ENCODE measurements at places on chromosomes 4 and X.

GRCh38 chr4:179415847-179416223 is 1973.6 kb upstream of the AGA start:
- DNase-seq, result no peak

- no peak for DNase-seq
These were observed 65.6 kb upstream of the BLTP1 start for GRCh38 chr4:122086338-122087065.

GRCh38 chrX:17608888-17609287 is 128.4 kb upstream of the SCML1 start:
- DNase-seq, result no peak

DNA sequence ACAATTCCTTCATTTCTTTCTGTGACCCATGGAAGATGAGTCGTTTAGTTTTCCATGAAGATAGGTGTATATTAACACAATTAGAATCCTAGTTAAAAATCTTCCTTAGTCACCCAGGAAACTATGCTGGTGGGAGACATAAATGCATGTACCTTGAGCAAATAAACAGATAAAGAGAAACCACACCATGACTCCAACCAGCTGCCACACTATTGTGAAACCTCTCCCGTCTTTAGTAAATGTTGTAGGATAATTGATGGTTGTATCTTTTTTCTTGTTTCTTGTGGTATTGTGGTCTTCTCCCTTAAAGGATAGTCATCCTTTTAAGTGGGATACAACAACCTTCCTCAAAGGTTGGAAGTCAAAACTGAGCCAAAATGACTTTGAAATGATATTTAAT is 103.8 kb upstream of the LEF1 start:
- no peak for DNase-seq

GRCh38 chr4:134627366-134627765 is 425.8 kb upstream of the PABPC4L start:
- no peak for DNase-seq

DNA sequence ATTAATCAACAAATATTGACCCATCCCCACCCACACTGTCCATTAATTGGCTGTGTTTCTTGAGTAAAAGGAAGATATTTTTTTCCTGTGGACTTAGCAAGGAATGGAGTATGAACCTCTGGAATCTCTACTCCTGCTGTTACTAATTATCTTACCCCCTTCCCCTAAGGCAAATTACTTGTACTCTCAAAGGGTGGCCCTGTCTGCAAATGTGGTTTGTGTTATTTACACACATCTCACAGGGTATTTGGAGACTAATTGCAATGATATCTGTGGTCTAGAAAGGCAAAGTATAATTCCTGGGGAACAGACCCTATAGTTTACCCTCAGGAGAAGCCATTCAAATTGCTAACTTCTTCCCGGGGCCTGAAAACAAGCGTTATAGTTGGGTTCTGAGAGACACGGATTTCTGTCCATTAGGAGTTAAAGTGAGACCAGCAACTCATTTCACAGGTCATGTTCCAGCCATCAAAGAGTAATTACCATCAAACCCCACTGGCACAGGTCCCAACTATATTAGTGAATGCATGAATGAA is 133.0 kb upstream of the RASGEF1B start:
- DNase-seq, result no peak

DNA sequence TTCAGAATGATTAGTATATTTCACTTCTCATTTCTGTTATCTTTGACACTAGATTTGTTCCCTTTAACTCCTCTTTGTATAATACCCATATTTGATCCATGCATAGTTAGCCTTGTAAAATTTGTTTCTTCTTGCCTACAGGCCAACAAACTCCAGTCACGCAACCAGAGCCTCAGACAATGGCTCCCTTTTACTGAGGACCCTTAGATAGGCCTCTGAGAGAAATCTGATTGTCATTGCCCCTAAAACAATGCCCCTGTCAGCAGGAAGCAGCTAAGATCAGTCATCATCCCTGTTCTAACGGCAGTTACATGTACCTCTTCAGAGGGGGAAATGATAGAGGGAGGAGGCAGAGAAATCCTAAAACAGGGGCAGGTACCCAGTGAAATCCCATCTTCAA is 190.6 kb upstream of the TENT5D start:
- DNase-seq, result no peak

DNA sequence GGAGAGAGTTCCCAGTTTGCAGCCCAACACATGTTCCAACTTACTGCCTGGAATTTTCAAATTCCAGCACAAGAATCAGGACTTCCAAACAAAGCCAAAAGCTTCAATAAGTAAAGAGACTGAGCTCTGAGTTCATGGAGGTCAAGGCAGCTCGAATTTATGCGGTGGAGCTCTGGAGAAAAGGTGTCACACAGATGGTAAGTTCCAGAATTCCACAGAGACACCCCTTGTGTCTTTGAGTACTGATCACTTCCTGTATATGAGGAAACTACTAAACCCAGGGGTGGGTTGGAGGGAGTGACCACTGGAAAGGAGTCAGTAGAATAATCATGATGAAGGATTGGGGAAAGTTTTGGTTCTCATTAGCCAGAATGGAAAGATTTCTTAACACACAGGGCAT is 118.5 kb upstream of the GUCY1A1 start:
- no peak for DNase-seq

GRCh38 chr4:37662861-37663390 is 23.2 kb downstream of the RELL1 start:
- no peak for DNase-seq

DNA sequence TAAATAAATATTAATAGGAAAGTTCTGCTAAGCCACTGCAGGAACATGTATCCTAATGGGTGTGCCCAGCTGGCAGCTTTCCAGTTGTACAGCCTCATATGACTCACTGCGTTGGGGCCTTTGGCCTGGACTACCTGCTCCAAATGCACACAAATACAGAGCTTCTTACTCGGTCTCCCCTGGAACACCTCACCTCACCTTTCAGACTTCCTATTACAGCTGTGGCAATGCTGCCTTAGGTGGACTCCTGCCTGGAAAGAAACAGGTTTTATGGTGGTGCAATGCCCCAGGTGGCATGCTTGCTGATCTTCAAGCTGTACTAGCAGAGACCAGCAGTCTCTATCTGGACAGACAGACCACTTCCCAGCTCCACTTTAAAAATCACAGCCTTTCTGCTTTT is 85.7 kb upstream of the EXOC1L start:
- no peak for DNase-seq

DNA sequence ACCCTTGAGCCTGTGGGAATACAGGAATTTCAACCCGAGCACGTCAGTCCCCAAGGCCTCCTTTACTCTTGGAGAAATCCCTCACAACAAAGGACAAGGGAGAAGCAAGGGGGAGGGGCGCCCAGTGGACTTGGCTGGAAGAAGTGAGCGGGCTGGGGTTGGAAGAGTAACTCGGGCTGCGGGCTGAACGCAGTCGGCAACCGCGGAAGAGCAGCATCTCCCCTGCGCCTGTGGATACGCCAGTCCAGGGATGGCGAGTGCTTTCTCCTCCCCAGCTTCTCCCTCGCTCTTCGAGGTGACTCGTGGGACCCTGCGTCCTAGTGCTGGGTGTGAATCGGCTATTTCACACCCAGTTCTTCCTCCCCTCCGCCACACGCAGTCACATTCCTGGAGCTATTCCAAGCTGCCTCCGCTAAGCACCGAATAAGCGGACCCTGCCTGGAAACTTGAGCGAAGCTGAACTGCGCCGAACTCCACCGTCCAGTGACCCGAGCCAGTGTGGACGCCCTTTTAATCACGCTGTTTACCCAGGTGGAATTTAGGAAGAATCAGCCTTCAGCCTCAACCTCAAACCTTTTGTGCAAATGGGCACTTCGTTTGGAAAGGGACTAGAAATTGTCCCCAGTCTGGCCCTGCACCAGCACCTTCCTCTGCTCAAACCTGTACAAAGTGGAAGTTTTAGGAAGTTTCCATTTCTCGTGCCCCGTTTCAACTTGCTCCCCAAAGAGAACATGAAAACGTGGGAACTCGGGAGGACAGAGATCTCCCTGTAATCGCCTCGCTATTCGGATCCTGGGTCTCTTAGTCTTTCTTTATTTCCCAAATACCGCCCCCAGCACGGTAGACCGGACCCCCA is 64.3 kb upstream of the WDR17 start:
- no peak for DNase-seq

GRCh38 chr4:144104509-144105130 is 35.9 kb downstream of the GYPA start:
- DNase-seq, result no peak

GRCh38 chrX:19875050-19875431 is 12.4 kb downstream of the SH3KBP1 start:
- no peak for DNase-seq

- DNase-seq, result no peak
These were observed 119.7 kb downstream of the SHOX start for GRCh38 chrX:750263-750662.

- DNase-seq, result no peak
These were observed 27.6 kb downstream of the MCF2 start for GRCh38 chrX:139680356-139680755.

- DNase-seq, result no peak
These were observed 25.7 kb downstream of the SGMS2 start for GRCh38 chr4:107850438-107850837.

GRCh38 chrX:24574743-24575142 is 72.4 kb downstream of the PCYT1B start:
- DNase-seq, result no peak

GRCh38 chrX:5431823-5432222 is 796.8 kb downstream of the NLGN4X start:
- DNase-seq, result no peak

- no peak for DNase-seq
These were observed 75.1 kb upstream of the SLC7A11 start for GRCh38 chr4:138317175-138317748.

- no peak for DNase-seq
These were observed 2.8 kb downstream of the ARX start for GRCh38 chrX:25012793-25013631.

- no peak for DNase-seq
These were observed 89.2 kb downstream of the GATB start for GRCh38 chr4:151671541-151672059.

DNA sequence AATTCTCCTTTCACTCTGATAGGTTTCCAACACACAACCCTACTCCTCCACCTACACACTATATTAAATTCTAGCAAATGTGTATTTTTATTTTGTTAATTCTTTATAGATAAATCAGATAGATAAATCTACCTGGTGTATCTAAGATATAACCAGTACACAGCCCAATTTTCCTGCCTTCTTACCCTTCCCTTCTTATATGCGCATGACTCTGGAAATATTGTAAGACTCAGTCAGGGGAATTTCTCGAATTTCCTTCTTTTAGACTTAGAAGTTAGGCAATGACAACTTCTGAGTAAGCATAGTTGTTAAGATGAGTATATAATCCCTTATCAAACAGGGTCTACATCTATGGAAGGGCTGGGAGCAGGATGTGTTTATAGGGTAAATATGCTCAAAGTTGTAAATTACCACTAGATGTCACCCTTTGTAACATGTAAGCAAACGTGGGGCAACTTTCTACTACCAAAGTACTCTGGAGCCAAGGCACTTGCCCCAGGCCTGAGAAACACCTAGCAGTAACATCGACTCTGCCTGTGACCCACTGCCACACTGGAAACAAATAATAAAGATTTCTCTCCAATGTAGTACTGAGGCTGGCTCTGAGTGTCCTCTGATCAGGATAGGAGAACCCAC is 444.7 kb downstream of the IQCM start:
- no peak for DNase-seq

- no peak for DNase-seq
These were observed 25.2 kb downstream of the PPP1R2C start for GRCh38 chrX:42752730-42753129.

DNA sequence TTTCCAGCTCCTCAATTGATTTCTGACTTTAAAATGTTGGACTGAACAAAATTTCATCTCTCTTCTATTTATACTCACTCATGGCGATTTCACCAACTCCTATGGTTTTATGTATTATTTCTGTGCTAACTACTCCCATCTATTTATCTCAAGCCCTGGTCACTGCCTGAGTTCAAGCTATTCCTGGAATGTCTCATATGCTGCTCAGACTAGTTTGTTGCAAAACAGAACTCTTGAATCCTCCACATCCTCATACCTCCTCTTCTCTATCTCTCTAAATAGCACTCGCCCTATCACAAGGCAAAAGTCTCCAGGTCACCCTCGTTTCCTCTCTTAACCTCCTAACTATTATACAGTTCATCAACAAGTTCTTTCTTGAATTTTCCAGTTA is 19.0 kb upstream of the DDX60 start:
- DNase-seq, result no peak

DNA sequence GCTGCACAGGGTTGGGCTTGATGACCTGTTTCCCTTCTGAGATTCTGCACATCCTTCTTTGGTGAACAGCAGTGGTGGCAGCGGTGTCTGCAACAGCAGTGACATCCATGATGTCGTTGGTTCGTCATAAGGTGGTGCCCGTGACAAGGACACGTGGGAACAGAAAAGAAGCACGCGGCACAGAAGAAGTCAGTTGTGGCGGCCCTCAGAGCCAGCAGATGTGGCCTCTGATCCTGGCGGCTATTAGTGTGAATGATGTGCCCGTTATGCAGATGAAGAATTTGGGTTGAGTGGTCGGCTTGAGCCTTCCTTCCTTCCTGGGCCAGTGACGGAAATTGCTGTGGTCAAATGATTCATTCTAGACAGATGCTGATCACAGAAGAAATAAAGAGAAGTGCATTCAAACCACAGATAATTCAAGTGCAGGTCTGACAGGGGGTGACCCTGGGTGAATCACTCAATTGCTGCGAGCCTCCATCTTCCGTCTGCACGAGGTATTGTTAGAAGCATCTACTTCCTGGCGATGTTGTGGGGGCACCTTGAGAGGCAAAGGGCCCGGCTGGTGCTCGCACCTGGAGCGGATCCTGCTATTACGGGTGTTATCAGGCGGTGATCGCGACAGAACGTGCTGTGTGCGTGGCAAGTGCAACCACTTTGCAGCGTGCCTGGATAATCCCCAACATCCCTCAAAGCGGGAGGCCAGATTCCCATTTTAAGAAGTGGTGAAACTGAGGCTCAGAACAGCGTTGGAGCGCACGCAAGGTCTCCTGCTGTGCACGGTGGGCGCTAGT is 215.2 kb upstream of the PSAPL1 start:
- DNase-seq, result no peak

- DNase-seq, result no peak
These were observed 18.6 kb upstream of the CPE start for GRCh38 chr4:165360041-165360695.

DNA sequence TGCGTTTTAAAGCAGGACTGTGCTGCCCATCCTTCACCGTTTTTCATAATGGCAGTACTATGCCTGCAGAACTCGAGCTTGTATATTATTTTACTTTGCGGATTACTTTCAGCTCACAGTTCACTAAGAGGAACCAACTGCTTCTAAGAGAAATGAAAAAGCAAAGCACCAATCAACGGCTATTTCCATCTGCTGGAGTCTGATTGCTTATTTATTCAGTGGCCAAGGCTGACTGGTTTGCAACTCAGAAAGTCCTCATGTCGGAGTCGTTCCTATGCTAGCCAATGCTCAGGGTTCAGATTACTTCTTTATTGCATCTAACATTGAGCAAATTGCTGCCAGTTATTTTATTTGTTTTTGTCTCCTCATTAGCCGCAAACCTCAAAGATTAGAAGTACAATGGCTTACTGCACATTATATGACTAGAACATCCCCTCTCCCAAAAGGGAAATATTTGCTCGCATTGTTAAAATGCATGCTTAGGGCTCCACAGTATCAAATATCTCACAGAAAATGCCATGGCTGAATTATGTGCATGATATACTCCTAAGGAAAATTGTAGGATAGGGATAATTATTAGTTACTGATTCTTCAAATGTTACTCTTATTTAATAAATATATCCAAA is 1628.2 kb upstream of the ADGRL3 start:
- DNase-seq, result no peak

- no peak for DNase-seq
These were observed 271.6 kb downstream of the CENPC start for GRCh38 chr4:67273666-67274065.

- DNase-seq, result no peak
These were observed 7.2 kb downstream of the SLC25A6 start for GRCh38 chrX:1384658-1385252.

GRCh38 chrX:154890990-154891639 is 5.0 kb downstream of the F8A1 start:
- DNase-seq, result no peak
